Activated CD8-positive, alpha-beta memory T cell treated with anti-CD3 and anti-CD28 coated beads, Interleukin-2, amount 10 ng/mL, durations not matched to agents 7 days and 5 days (primary cell): ENCODE measurements at places on chromosomes 4 and X.

DNA sequence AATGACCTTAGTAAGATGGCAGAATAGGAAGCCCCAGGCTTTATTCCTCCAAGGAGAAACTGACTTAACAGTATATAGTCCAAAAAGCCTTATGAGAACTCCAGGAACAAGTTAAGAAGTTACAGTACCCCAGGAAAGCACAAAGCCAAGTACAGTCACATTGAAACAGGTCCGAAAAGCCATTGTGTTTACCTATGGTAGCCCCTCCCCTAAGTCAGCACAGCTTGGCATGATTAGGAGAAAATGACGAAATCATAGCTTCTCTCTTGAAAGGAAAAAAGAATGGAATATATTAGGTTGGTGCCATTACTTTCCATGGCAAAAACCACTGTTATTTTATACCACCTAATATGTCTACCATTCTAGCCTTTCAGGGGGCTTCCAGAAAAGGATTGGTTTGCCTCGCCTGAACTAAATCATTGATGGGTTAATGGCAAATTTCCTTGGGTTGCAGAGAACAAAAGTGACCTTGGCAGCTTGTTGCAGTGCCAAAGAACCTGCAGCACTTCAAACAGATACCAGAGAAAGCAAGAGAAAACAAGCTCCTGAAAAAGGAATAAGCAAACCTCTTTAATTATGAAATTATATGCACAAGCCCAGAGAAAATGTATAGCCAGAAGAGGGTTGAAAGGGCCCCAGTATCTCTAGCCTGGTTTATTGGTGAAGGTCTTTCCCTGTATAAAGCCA lies 130.6 kb downstream of the PTCHD1 start:
- DNase-seq: no peak

GRCh38 chrX:130124577-130124976 lies 14.3 kb upstream of the ELF4 start:
- no peak for DNase-seq

DNA sequence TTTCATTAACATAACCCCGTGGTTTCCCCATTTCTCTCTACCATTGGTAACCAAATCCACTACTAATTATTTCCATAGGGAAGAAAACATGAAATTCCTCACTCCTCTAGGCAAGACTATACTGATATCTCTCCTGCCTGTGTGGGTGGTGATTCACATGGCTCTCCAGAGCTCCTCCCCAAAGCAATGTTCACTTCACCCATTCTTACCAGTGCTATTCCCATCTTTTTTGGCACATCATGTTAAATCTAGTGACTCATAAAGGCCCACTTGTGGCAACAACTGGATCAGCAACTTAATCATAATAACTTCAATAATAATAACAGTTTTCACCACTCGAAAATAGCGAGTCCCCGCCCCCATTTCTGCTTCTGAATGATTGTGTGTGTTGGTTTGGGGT lies 6.1 kb upstream of the HCCS start:
- DNase-seq: no peak

GRCh38 chr4:92580816-92581215 lies 277.1 kb downstream of the GRID2 start:
- DNase-seq: no peak

- no peak for DNase-seq
Measured at GRCh38 chr4:108272046-108272445, 103.3 kb upstream of the LEF1 start.

GRCh38 chr4:55545151-55545550 lies 1.6 kb downstream of the CLOCK start:
- DNase-seq: no peak

GRCh38 chrX:148223361-148223760 lies 242.2 kb downstream of the FMR1NB start:
- DNase-seq: no peak

DNA sequence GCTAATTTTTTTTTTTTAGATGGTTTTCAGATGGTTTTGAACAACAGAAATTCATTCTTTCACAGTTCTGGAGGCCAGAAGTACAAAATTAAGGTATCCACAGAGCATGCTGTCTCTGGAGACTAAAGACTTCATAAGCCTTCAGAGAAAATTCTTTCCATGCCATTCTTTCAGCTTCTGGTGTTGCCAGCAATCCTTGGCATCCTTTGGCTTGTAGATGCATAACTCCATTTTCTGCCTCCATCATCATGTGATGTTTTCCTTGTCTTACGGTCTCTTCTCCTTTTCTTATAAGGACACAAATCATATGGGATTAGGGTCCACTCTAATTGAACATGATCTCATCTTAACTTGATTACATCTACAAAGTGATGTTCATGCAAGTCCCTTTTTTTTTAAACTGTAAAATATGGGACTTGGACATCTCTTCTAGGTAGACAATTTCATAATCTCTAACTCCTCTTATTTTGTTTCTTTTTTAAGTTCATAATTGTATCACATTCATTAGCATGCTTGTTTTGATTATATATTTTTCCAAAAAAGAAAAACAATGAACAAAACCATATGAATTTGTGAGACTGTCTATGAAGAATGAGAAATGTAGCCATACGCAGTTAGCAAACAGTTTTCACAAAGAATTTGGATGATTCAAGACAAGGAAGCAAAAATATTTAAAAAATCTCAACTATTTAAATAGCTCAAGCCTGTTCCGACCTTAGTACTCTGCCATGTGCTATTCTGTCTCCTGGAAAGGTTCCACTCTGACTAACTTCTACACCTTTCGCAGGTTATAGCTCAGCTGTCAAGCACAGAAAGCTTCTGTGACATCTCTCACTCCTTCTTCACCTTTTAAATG lies 53.1 kb upstream of the GIMD1 start:
- no peak for DNase-seq

DNA sequence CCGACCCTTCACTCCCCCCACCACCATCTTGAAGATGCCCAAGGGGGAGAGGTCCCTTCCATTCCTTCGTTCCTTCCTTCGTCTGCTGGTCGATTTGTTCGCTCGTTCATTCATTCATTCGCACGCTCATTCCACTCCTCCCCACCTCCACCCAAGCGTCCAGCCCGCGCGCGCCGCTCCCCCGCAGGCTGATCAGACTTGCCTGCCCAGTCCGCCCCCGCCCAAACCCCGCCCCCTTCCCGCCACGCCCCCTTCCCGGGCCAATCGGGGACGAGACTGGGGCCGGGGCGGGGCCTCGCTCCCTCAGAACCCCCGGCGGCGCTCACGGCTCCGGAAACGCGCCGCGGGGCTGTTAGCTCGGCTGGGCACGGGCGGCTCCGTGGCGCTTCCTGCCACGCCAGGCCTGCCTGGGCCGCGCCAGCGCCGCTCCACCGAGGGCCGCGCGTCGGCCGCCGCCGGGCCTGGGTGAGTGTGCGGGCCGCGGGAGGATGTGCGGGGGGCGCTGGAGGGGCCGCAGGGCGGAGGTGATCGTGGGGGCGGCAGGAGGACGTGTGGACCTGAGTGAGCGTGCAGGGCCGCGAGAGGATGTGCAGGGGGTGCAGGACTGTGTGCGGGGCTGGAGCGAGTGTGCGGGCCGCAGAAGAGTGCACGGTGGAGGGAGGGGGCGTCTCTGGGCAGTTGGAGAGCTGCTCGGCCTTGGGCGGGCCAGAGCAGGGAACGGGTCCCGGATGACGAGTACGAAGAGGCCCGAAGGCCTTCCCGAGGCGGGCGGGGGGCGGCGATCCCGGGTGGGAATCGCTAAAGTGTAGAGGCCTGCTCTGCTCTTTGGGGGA lies at the start of gene ZNF275:
Gene ZNF275, plus strand, starts transcription at position 333 of the 833 bp plus-strand sequence. CDS start 2,527 bp downstream, outside the sequence.
- DNase-seq: peak; percentile 82

DNA sequence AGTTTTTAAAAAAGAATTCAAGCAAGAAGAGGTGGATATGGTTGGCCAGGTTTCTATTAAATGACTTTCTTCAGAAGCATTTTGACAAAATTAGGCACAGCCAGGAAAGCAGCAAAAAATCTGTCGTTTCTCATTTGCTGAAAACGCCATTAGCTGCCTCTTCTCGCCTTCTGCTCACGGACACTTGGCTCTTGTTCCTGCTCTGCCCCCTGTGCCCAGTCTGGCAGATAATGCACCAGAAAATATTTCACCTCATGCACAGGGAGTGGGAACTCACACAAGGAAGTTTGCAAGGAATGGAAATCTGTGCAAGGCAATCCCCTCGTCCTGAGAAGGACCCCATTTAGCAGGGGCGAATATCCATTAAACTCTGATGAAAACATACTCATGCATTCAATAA lies 260.0 kb downstream of the PACRGL start:
- no peak for DNase-seq
